ENCODE measurements at places on chromosomes 4 and X.

DNA sequence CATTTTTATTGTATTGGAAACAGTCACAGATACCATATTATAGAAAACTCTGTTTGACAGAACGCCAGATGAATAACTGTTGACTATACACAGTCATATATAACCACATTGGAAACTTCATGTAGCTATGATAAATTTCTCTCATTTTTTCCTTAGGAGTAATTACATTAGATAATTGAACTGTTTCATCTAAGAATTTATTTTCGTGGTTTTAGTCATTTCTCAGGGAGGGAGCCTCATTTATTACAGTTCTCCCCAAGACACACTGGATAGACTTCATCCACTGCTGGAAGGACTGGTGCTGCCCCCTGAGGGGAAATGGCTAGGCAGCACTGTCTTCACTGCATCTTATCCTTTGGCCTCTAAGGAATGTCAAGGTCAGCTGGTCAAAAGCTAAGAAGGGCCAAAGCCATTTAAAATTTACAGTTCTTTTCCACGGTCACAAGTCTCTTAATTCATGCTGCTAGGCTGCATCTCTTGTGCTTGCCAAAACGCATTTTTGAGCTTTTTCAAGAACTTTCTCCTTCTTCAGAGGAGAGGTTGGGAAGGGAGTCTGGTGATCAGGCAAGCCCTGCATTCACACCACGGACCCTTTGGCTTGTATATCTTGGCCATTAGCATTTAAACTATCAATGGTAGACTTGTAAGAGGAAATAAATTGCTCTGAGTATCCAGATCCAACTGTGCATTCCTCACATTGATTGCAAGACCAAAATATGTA is 145.1 kb downstream of the CBR4 start:
- no peaks in the 10 kb centered on the region for H3K27me3 ChIP-seq
- no peaks in the 10 kb centered on the region for H3K36me3 ChIP-seq
- DNase-seq = no peak
- no peak overlapping the region for H3K27ac ChIP-seq

GRCh38 chrX:3370656-3371055 is 24.2 kb upstream of the MXRA5 start:
- H3K27ac ChIP-seq = no peak overlapping the region
- no peaks in the 10 kb centered on the region for H3K4me1 ChIP-seq
- no peaks in the 10 kb centered on the region for H3K27me3 ChIP-seq
- DNase-seq = no peak
- no peak overlapping the region for H3K4me3 ChIP-seq
- H3K36me3 ChIP-seq = no peaks in the 10 kb centered on the region

GRCh38 chrX:71606536-71607216 is 11.6 kb downstream of the CXCR3 start:
- no peaks in the 10 kb centered on the region for H3K27me3 ChIP-seq
- H3K27ac ChIP-seq = no peak overlapping the region
- H3K4me3 ChIP-seq = no peak overlapping the region
- DNase-seq = no peak
- no peaks in the 10 kb centered on the region for H3K4me1 ChIP-seq

DNA sequence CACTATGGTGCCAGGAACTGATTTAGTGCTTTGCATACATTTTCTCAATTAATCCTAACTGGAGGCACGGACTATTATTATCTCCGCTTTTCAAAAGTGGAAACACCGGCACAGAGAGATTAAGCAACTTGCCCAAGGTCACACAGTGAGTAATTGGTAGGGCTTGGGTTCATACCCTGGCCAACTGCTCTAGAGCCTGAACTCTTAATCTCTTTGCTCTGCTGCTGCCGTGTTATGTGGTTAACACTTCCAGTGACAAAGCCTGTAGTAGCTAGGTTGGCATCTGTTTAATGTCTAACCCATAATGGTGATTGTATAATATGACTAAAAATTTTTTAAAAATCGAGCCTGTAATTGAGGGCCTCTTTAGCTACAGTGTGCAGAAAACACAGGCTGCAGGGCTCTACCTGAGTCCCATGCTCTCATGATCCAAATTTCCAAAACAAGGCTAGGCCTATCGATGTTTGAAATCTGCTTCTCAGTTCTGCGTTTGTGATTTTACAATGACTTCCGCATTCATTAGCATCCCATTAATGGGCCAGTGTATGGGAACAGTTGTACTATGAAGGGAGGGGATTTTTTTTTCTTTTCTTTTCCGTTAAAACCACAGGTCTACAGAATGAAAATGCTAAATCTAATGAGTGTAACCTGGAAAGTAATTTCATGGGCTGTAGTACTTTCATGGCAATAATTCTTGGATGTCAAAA is 219.3 kb upstream of the JADE1 start:
- DNase-seq = no peak
- no peaks in the 10 kb centered on the region for H3K36me3 ChIP-seq
- no peaks in the 10 kb centered on the region for H3K27me3 ChIP-seq
- no peak overlapping the region for H3K27ac ChIP-seq
- H3K4me1 ChIP-seq = no peaks in the 10 kb centered on the region

- no peak overlapping the region for H3K4me3 ChIP-seq
- DNase-seq = no peak
- H3K27me3 ChIP-seq = no peaks in the 10 kb centered on the region
- H3K27ac ChIP-seq = no peak overlapping the region
- H3K36me3 ChIP-seq = no peaks in the 10 kb centered on the region
- H3K4me1 ChIP-seq = no peaks in the 10 kb centered on the region
Measured at GRCh38 chr4:149344436-149344835, 471.2 kb downstream of the IQCM start.

DNA sequence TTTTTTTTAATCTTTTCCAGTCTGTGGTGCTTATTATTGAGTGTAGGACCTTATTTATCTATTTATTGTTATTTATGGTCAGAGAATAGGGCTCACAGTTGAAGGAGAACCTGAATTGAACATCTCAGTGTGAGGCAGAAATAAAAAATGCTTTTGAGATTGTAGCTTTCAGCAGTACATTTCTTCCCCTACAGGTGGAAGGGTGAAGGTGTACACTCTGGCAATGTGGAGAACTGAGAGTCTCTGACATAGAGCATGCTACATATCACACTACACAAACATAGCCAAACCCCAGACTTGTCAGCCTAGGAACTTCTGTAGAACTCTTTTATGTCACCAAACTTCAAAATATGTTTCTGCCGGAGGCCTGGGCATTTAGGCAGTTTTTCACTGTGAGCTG is 140.2 kb downstream of the STIM2 start:
- no peak overlapping the region for H3K4me3 ChIP-seq
- H3K4me1 ChIP-seq = peaks cover 4% of the 10 kb centered on the region
- no peaks in the 10 kb centered on the region for H3K27me3 ChIP-seq
- H3K27ac ChIP-seq = no peak overlapping the region

GRCh38 chrX:3717742-3718420 is 4.4 kb upstream of the PRKX start:
- H3K4me1 ChIP-seq = no peaks in the 10 kb centered on the region
- H3K36me3 ChIP-seq = no peaks in the 10 kb centered on the region
- no peak for DNase-seq

DNA sequence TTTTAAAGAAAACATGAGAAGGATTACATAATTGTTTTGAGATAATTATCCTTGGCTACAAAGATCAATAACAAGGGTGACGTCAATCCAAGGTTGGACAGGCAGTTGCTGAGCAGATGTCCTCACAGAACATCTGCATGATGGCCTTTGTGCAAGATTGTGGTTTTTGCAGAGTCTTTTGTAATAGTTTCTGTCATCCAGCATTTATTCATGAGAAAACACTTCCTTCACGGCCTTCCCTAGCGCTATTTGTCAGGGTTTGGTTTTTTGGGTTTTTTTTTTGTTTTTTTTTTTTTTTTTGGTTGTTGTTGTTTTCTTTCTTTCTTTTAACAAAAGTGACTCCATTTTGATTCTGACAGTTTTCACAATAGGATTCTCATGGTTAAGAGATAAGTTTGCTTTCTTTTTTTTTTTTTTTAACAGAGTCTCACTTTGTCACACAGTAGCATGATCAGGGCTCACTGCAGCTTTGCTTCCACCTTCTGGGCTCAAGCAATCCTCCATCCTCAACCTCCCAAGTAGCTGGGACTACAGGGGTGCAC is 31.5 kb upstream of the ELF2 start:
- H3K27ac ChIP-seq = no peak overlapping the region
- peaks cover 9% of the 10 kb centered on the region for H3K4me1 ChIP-seq
- DNase-seq = peak; percentile 95

- H3K4me3 ChIP-seq = no peak overlapping the region
- DNase-seq = no peak
Measured at GRCh38 chr4:138217567-138217966, 24.6 kb downstream of the SLC7A11 start.

GRCh38 chr4:150476776-150477175 is 105.2 kb upstream of the MAB21L2 start:
- no peak for DNase-seq
- no peak overlapping the region for H3K27ac ChIP-seq
- H3K27me3 ChIP-seq = no peaks in the 10 kb centered on the region
- H3K4me3 ChIP-seq = no peak overlapping the region
- H3K36me3 ChIP-seq = peaks cover 3% of the 10 kb centered on the region

GRCh38 chrX:40448793-40449192 is 132.0 kb upstream of the ATP6AP2 start:
- no peak overlapping the region for H3K4me3 ChIP-seq
- H3K36me3 ChIP-seq = no peaks in the 10 kb centered on the region
- no peaks in the 10 kb centered on the region for H3K4me1 ChIP-seq
- no peak overlapping the region for H3K27ac ChIP-seq

- no peaks in the 10 kb centered on the region for H3K27me3 ChIP-seq
- no peak overlapping the region for H3K4me3 ChIP-seq
- no peaks in the 10 kb centered on the region for H3K4me1 ChIP-seq
- DNase-seq = no peak
- H3K36me3 ChIP-seq = peaks cover 45% of the 10 kb centered on the region
- no peak overlapping the region for H3K27ac ChIP-seq
Measured at GRCh38 chr4:6620296-6620695, 20.2 kb upstream of the MRFAP1 start.

- H3K4me3 ChIP-seq = no peak overlapping the region
- no peak for DNase-seq
- H3K27me3 ChIP-seq = no peaks in the 10 kb centered on the region
- H3K27ac ChIP-seq = no peak overlapping the region
- H3K36me3 ChIP-seq = peaks cover 8% of the 10 kb centered on the region
Measured at GRCh38 chr4:174252412-174252811, 31.1 kb downstream of the FBXO8 start.

GRCh38 chrX:10597871-10598270 is 22.5 kb downstream of the MID1 start:
- H3K27me3 ChIP-seq = no peaks in the 10 kb centered on the region
- no peak overlapping the region for H3K4me3 ChIP-seq
- no peaks in the 10 kb centered on the region for H3K36me3 ChIP-seq
- H3K27ac ChIP-seq = no peak overlapping the region
- DNase-seq = peak; percentile 54
- H3K4me1 ChIP-seq = no peaks in the 10 kb centered on the region

DNA sequence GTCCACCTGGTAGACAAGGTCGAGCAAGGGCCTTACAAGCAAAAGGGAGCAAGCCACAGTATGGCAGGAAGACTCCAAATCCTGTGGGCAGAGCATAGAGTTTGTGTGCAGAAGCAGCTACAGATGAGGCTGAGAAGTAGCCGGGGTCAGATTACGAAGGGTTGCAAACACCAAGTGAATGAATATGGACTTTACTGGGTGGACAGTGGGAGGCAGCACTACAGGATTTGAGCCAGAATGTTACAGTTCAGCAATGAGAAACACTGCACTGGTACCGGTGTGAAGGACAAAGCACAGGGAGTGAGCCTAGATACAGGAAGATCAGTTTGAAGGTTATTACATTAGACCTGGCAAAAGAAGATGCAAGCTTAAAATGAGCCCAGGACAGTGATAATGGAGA is 46.1 kb upstream of the HOPX start:
- peaks cover 31% of the 10 kb centered on the region for H3K4me1 ChIP-seq
- no peaks in the 10 kb centered on the region for H3K27me3 ChIP-seq
- H3K27ac ChIP-seq = no peak overlapping the region
- no peak for DNase-seq
- H3K36me3 ChIP-seq = no peaks in the 10 kb centered on the region
- no peak overlapping the region for H3K4me3 ChIP-seq

DNA sequence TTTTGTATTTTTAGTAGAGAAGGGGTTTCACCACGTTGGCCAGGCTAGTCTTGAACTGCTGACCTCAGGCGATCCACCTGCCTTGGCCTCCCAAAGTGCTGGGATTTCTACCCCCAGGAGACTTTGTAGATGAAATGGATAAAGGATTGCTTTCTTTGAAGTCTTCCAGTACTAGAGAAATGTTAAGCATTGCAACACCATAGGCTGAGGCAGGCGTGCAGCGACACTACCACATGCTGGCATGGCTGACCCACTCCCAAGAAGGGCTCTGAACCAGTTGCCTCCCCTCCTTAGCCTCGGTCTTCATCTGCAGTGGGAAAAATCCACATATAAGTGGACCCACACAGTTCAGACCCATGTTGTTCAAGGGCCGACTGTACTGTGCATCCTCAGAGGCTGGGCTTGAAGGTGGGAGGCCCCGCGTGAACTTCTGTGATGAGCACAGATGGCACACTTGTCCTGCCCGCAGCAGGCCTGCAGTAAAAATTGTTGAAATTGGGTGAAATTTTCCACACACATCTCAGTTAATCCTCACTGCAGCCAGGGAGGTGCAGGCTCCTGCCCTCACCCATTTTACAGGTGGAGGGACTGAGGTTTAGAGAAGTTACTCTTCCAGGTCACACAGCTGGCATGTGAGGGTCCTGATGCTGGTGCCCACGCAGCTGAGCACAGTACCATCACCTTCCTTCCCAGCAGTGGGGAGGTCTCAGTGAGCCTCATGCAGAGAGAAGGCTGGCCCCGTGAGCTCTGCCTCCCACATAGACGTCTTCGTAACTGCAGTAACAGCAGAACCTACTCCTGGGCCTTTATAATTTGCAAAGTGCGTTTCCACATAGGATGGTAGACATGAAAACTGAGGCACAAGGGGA is 35.5 kb downstream of the HTRA3 start:
- peaks cover 14% of the 10 kb centered on the region for H3K4me1 ChIP-seq
- H3K27ac ChIP-seq = no peak overlapping the region
- H3K27me3 ChIP-seq = no peaks in the 10 kb centered on the region
- H3K4me3 ChIP-seq = no peak overlapping the region

DNA sequence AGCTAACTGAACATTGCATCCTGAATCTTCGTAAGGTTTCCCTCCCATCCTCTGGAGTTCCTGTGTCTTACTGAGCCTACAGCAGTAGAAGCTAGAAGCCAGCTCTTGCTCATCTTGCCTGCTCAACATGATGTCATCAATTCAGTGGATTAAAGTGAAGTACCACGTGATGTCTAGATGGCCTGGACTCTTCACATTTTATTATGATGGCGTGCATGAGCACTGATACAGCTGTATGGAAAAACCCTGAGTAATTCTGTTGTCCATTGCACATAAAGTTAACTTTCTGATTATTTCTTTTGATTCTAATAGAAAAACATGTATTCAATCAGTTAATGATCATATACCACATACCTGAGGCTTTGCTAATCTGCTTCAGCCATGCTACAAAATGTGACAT is 2387.7 kb upstream of the TENM3 start:
- H3K4me1 ChIP-seq = no peaks in the 10 kb centered on the region
- H3K4me3 ChIP-seq = no peak overlapping the region
- H3K27me3 ChIP-seq = no peaks in the 10 kb centered on the region
- no peaks in the 10 kb centered on the region for H3K36me3 ChIP-seq
- no peak overlapping the region for H3K27ac ChIP-seq

Data from common myeloid progenitor, CD34-positive (primary cell).